GDM1 (cell line): ENCODE measurements at places on chromosomes 13 and 19.

DNA sequence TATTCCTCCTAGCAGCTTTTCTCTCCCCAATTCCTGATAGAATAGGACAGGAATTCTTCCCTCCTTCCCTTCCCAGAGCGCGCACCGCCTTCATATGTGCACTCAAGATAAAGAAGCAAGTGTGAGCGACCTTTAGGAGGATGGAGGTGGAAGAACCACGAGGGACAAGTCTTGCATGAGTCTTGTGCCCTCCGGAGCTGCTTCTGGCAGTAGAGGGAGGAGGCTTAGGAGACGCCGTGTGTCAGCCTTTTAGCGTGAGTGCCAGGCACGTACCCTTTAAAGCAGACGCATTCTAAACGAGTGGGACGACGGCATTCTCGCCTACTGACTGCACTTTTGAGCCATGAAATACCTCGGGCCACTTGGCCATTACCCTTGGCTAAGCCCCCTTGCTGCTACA, 95.4 kb upstream of the RAP2A start:
- no peak for DNase-seq

DNA sequence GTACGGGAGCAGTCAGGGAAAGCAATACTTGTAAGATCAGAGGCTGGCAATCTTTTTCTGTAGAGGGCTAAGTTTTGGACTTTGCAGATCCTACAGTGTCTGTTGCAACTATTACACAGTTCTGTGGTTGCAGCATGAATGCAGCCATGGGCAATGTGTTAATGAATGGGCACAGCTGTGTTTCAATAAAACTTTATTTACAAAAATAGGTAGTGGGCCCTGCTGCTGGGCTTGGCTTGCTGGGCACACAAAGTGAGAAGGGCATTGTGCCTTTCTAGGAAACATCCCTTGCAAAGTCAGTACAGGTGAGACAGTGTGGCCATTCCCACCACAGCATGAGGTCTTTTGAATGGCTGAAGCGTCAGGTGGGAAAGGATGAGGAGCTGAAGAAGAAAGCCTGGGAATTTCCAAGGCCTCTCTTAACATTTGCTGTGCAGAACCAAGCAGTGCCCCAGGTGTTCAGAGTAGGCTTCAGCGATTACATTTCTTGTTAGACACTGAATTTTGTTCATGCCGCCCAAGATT, 9.1 kb downstream of the KL start:
- no peak for DNase-seq

GRCh38 chr19:8387688-8388611, 2.2 kb upstream of the RAB11B start:
- DNase-seq: no peak

DNA sequence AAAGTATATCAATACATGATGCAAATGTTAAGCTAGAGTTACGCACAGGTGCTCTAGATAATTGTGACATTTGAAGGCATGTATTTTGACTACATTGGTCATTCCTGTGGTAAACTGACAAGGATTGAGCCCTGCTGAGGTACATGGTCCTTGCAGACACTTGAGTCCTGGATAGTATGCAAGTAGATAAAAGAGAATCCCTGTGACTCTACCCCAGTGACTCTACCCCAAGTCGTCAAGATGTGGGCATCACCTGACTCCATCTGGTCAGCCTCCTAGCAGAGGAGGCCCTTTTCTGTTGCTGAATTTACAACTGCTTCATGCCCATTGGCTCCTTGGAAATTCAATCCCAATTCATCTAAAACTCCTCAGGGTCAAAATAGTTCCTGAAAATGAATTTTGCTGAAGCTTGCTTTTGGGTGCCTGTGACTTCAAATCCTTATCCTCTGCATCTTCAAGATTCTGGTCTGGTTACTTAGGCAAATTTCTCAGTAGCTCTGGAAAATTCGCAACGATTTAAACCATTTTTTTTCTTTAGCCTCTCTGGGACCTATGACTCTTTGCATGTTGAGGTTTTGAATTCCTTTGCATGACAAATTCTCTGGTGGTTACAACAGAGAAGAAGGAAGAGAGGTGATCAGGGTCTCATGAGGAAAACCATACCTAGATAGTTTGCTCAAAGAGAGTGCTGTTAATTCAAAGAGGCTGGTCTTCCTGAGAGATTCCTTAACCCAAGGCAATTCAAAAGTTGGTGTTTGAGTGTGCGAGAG, 422.1 kb downstream of the FGF9 start:
- DNase-seq: no peak

DNA sequence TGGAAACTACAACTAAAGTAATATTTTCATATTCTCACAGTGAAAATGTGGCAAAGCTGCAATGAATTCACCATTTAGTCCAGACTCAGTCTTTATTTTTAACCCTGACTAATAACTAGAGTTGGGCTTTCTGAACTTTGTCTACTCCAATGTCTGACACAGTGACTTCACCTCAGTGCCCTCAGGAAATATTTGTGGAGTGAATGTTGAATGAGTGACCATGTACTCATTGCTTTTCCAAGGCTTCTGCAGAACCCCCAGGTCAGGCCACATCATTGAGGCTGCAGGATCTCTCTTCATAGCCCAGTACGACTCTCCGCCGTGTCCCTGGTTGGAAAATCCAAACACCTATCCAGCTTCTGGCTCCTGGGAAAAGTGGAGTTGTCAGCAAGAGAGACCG, 1.8 kb downstream of the ZNF175 start:
- no peak for DNase-seq

DNA sequence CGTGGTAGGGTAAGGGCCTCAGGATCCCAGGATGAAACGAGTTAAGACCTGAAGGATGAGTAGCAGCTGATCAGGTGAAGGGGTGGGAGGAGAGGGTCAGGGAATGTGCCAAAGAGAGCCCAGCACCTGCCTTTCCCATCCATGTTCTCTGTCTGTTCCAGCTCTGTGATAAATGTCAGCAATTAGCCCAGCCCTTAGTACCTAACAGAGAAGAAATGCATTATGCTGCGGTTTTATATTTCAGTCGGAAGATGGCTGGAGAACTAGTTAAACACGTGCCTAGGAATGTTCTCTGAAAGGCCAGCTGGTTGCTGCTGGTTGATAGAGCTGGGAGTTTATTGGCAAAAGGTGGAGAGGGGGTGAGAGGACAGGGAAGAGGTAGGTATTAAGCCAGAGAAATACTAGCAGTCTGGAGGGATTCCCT, 268.2 kb downstream of the SHISA2 start:
- no peak for DNase-seq

GRCh38 chr19:54607785-54608150, 14.3 kb downstream of the LILRA1 start:
- no peak for DNase-seq

DNA sequence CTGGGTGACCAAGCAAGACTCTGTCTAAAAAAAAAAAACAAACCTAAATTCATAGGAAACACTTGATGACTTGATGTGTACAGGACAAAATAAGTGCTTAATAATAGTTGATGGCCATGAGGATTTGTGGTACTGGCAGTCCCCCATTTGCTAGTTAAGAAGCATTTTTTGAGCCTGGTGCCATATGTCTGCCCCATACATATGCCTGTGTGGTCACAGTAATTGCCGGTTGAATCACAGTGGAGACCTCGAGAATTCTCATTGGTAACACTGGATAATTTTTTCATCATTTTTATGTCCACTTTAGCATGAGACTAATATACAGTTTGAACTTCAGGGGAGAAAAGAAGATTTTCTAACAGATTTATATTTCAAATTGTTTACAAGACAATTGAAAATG, 79.2 kb downstream of the LRCH1 start:
- DNase-seq: no peak

- no peak for DNase-seq
These were observed 204.2 kb downstream of the DCLK1 start for GRCh38 chr13:35926859-35927530.

DNA sequence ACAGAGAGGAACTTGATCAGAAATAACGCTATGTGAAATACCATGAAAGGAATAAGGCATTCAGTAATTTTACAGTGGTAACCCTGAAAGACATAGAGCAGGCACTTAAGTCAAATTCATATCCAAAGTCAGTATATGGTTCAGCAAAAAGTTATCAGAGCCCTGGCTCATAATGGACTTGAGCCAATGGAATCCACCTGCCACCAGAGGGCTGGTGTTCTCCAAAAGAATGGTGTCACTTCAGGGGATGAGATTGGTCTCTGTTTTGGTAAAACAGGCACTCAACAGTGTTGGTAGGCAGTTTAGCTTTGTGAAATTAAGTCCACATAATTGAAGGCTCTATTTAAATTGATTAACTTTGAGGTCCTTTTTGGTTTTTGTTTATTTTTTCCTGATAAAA, 93.9 kb downstream of the LIG4 start:
- DNase-seq: no peak

- DNase-seq: peak; percentile 12
These were observed 11.0 kb downstream of the ZNF552 start for GRCh38 chr19:57803594-57804325.

GRCh38 chr13:84362777-84363176, 480.5 kb upstream of the SLITRK1 start:
- no peak for DNase-seq

- DNase-seq: no peak
These were observed 33.0 kb upstream of the ADGRE5 start for GRCh38 chr19:14347999-14348889.

DNA sequence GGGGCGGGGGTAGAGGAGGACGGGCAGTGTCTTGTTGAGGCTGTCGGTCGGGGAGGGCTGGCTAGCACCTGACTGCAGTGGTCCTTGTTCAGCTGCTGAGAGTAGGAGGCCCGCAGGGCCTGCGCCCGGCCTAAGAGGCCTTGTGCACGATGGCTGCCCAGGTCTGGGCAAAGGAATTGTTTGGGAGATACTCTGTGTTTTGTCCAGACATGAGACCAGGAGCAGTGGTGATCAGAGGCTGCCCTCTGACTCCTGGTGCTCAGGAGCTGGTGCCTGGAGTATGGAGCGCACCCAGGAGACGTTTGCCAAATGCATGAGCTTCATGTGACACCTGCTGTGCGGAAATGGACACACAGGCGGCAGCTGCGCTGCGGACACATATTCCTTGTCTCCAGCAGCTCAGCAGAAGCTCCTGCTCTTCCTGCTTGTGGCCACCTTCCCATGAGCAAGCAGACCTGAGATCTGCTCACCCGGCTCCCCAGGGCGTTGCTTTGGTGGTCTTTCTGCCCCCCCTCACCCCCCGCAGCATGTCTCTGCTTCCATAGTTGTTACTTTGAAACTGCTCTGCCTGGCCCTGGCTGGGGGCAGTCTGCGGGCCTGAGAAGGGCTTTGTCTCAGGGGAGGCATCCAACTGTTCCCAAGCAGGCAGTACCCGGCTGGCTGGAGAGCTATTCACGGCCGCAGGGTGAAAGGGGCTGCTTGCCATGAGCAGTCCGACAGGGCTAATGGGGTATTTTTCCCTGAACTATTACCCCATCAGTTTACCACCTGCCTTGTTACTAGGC, 163.9 kb downstream of the TEX29 start:
- no peak for DNase-seq

DNA sequence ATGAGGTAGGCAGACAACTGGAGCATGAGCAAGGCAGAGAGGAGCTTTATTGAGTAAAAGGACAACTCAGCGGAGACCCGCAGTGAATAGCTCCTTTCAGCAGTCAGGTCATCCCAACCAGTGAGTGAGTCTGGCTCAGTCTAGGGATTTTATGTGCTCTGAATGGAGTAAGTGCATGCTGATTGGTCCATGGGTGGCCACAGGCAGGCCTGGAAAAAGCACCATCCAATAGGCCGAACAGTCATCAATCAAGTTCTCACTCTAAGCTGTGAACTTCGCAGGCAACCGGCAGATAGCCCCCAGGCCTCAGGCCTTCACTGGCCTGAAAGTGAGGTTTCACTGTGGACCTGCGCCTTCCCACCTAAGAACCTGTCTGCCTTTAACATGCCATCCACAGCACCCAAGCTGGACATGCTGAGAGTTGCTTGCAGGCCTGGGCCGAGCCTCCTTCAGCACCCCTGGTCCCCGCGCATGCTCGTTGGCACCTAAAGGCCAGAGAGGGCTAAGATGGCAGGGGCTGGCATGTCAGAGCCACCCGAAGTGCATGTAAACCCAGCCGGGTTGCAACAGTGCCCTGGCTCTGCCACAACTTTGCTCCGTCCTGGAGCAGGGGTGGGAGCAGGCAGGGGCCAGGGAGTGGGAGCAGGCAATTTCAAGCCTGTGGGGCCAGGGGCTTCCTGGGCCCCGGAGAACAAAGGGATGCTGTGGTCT, 698.7 kb downstream of the SLITRK1 start:
- DNase-seq: no peak

GRCh38 chr13:83151308-83151660, 731.0 kb downstream of the SLITRK1 start:
- no peak for DNase-seq

- DNase-seq: no peak
These were observed 171.8 kb downstream of the STK24 start for GRCh38 chr13:98405107-98405571.

DNA sequence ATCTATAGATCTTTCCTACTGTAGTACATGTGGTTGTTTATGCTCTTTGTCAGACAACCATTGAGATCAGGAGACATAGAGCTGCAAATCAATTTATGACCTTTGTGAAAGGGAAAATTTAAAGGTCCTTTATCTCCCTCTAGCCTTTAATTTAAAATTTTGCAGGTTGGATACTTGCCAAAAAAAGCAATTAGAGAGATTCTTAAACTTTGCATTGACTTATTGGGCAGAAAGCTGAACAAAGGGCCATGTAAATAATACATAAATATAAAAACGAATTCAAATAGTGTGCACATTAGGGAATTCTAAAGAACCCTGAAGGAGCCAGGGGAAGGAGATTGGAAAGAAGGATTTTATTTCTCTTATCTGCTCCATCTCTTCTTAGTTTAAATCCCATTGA, 22.0 kb upstream of the RB1 start:
- no peak for DNase-seq

- DNase-seq: no peak
These were observed 38.4 kb downstream of the ZDHHC20 start for GRCh38 chr13:21420706-21421105.
